Activated T-cell treated with anti-CD3 and anti-CD28 coated beads for 48 hours (primary cell): ENCODE measurements at places on chromosomes 3 and 15.

DNA sequence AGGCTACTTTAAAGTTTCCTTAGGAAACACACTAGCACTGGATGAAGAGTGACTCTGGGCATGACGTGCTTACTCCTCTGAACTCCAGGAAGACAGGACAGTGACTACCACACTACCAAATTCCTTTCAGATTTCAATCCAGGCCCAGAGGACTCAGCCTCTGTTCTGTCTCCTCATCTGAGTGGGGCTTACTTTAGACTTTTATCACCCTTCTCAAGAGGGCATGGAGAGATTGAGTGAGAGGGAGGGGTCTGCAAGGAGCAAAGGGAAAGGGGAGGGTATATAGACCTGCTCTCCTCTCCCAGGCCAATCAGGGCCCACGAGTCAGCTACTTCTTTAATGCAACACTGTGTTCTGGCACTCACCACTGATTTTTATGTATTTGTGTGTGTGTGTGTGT is 29.4 kb upstream of the RSL24D1 start:
- DNase-seq, result no peak

DNA sequence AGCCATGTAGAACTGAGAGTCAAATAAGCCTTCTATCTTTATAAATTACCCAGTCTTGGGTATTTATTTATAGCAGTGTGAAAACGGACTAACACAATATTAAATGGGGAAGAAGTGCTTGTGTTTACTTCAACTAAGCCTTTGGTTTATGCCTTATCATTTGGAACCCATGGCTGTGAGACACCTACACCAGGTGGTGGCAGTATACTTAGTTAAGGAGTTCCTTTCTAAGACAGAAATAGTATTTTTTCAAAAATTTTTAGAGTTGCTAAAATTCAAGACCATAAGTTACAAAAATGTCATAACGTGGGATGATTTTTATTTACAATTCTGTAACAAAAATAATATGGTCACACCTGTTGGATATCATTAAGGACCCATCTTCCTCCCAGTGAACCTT is 354.5 kb upstream of the SOX14 start:
- no peak for DNase-seq

- DNase-seq, result no peak
These were observed 309.5 kb downstream of the THSD4 start for GRCh38 chr15:71424765-71425164.

DNA sequence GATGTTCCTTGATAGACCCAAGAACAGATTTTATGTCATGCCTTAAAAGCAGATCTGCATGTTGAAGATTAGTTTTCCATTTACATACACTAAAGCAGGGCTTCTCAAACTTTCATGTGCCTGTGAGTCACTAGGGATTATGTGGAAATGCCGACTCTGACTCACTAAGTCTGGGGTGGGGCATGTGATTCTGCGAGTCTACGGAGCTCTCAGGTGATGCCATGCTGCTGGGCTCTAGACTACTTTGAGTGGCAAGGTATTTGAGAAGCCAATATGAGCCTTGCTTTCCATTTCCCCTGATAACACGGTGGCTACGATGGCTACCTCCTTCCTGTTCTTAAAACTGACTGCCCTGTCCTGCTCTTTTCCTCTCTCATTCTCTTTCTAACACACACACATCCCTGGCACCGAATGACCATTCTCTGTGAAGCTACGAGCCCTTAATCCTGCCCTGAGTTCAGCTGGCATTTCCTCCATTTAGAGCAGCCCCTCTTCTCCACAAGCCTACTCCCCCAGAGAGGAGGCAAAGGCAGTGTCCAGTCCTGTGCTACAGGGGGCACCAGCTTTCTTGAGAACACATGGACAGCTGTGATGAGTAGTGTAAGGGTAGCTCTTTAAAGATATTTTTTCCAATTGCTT is 39.7 kb upstream of the PYGO1 start:
- DNase-seq, result no peak
